ENCODE measurements at places on chromosomes 4 and X.

DNA sequence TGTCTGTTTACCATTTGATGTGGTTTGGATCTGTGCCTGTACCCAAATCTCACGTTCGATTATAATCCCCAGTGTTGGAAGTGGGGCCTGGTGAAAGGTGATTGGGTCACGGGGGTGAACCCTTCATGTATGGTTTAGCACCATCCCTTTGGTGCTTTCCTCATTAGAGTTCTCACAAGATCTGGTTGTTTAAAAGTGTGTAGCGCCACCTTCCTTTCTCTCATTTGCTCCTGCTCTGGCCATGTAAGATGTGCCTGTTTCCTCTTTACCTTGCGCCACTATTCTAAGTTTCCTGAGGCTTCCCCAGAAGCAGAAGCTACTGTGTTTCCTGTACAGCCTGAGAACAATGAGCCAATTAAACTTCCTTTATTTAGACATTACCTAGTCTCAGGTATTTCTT lies 610.7 kb upstream of the ADGRL3 start:
- no peak for DNase-seq

GRCh38 chr4:122552898-122553297 lies 68.0 kb downstream of the IL21 start:
- DNase-seq: no peak

DNA sequence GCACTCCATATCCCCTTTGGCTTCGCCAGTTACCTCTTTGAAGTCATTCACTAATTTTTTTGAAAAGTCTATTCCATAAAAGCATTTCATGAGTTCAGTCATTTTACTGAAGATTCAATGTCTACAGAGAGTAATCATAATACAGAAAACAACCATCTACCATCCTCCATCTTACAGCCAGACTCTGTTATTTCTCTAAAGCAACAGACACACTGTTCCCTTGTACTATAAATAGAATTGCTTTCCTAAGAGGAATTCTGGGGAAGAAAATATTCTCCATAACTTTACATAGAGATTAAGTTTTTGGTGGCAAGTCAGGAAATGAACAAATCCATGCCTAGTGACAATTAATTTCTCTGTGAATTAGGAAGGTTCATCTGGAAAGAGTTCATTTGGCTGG lies 37.0 kb downstream of the XK start:
- no peak for DNase-seq

GRCh38 chrX:115679460-115679859 lies 118.5 kb downstream of the PLS3 start:
- DNase-seq: no peak

DNA sequence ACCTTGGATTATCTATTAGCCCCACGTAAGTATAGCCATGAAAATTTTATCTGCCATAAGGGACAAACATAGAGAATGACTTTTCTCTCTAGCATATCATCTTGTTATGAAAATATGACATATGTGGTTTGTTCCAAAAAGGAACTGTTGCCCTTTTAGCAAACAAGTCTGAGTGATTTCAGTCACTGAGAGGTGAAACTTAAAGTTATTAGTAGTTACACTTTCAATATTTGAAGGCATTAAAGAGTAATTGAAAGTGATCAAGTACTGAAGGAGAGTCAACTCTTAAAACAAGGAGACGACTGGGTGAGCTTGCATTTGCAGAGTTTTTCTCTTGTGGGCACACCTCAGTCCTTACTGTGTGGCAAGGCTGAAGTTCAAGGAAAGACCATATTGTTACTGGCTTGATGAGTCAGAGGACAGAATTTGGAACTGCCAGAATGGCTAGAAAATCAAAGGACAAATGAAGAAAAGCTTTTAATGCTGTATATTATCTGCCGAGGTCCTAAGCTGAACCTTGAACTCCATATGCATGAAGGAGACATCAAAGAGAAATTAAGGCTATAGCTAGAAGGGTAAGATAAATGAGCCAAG lies 205.1 kb upstream of the EMCN start:
- no peak for DNase-seq

- DNase-seq: no peak
Measured at GRCh38 chrX:70445951-70446350, 1.3 kb downstream of the DLG3 start.

GRCh38 chr4:8303081-8303480 lies 33.5 kb downstream of the HTRA3 start:
- no peak for DNase-seq

Data from NCI-H187 treated with DMSO at 0.1 percent for 48 hours (cell line).